ENCODE measurements at places on chromosomes 4 and X.

DNA sequence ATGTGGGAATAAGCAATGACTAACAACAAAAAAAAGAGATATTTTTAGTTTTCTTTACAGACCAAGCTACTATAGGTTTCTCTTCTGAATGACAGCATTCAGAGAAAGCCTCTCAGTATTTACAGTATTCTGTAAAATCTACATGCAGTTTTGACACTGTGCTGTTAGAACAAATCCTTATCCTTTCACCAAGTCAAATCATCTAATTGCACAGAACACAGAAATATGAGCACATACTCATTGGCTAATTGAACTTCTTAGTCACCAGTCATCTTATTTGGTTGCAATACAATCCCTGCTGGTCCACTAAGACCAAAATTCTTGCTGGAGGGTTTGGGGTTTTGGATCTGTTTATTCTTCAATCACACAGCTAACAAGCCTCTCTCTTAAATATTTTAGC is 5.7 kb downstream of the ACOT9 start:
- DNase-seq: no peak

DNA sequence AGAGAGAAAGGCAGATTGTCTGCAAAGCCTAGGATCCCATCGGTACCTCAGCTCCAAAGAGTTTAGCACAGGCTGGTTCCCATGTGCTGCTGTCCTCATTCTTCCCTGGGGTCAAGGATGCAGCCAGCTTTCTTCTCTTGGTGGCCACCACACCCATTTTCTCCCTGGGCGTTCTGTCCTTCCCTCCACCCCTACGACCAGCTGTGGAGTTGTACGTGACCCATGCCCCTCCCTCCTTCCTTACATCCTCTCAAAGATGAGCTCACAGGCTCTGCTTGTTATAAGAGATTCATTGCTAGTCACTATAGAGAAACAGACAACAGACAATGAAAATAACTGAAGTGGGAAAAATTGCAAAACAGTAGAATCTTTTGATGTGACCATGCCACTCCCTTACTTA is 74.0 kb upstream of the KLF3 start:
- DNase-seq: no peak

GRCh38 chr4:156101571-156101970 is 147.9 kb upstream of the CTSO start:
- DNase-seq: no peak

DNA sequence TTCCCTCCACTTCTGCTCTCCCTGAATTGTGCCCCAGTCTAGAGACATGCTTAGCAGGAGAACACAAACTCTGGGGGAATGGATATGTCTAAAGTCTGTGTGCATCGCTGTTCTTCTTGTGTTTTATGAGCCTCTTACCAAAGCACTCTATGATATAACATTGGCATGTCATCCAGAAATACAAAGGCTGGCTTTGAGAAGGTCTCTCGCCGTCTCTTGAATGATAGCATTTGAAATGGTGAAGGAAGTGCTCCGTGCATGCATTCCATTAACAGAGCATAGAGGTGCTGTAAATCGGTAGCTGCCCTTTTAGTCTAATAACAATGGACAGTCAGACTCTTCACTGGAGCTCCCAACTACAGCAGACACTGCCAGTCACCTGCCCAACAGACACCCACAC is 7.1 kb upstream of the FAM149A start:
- no peak for DNase-seq

GRCh38 chrX:65045001-65045400 is 68.8 kb upstream of the ZC4H2 start:
- no peak for DNase-seq

DNA sequence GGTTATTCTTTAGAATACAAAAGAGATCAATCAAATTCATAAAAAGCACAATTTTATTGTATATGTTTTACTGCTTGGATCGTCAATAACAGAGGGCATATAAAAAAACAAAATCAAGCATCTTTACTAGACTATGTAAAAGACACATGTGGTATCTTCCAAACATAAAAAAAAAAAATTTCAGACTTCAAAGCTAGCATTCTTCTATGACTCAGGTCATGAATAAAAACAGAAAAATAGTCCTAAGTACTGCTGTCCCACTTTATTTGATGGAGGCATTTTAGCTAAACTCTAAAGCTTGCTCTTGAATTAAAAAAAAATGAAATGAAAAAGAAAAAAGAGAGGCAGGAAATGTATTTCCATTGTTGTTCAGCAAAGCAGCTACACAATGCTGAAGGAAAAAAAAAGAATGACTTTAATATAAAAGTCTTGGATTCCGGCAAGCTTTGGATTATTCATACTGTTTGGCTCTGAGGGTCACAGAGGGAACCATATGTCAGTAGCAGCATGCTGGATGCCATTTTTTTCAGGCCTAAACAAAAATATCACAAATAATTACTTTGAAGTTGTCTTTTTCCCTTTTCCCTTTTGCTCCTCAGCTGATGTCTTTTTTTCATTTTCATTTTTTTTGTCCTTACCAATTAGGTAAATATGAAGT is 249.1 kb upstream of the DIAPH2 start:
- DNase-seq: no peak

DNA sequence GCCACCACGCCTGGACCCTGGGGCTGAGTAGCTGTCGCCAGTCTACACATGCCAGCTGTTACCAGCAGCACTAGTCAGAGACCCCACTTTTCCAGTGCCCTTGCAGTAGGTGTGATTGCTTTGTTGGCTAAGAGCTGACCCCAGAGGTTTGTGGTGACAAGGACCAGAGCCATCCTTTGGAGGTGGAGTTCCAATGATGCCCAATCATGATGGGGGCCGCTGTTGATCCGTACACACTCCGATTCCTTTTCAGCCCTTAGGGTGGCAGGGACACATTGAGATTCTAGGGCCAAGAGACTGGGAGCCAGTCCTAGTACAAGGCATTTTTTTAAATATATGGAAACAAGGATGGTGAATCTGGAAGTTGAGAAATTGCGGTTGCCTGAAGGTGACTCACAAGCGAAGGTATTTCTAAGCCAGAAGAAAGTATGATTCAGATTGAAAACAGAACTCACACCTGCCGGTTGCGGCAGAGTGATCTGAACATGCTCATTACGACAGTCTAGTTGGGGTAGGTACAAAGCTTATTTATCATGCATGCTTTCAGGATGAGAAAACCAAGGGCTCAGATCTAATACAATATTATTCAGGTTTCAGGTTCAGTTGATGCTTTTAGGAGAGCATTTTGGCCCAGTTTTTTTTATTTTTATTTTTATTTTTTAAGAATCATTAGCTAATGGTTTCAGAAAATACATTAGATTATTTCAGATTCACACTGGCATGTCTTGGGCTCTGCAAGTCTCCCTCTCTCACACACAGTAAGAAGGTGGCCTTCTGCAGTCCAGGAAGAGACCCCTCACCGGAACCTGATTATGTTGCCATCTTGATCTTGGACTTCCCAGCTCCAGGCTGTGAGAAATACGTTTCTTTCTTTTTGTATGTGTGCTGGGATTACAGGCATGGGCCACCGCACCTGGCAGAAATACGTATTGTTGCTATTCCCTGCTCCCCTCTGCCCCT is 43.4 kb downstream of the SHROOM2 start:
- peak; percentile 60 for DNase-seq

Measured in RWPE2 (cell line).